ACHN (cell line): ENCODE measurements at places on chromosomes 2 and 18.

DNA sequence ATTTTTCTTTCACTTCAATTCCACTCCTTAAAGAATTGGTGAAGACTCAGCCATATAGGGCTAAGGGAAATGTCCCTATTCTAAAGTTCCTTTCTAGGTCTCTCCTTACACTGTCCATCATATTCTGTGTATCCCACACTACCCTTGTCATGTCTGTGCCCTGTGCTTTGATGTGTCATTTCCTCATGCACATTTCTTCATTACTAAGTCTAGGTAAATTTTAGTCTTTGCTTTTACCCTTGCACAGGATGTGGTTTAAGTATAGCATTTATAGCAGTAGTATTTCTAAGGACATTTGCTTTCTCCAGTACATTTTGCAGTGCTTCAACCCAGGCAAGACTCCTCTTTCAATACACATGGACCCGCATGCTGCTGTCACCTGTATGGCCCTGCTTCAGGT lies 221.5 kb upstream of the ACVR2A start:
- DNase-seq = no peak

- no peak for DNase-seq
These were observed 139.2 kb downstream of the DYM start for GRCh38 chr18:49321271-49321670.

GRCh38 chr2:196747400-196747799 lies 52.1 kb downstream of the GTF3C3 start:
- no peak for DNase-seq

- no peak for DNase-seq
These were observed 266.0 kb downstream of the SH3BP4 start for GRCh38 chr2:235217846-235218245.

DNA sequence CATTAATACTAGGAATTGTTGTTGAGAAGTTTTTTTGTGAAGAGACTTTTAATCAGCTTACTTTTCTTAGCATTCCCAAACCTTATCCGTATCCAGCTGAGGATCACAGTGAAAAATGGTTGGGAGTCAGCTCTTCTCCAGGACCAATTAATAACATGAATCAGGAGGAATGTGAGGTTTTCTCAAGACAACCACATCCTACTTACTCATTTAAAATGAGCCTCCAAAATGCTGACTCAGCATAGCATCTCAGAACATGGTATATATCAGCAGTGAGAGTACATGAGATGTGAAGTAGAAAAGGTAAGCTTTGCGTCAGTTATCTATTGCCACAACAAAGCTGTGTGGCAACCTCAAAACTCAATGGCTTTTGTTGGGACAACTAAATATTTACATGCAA lies 140.3 kb downstream of the NRP2 start:
- no peak for DNase-seq

DNA sequence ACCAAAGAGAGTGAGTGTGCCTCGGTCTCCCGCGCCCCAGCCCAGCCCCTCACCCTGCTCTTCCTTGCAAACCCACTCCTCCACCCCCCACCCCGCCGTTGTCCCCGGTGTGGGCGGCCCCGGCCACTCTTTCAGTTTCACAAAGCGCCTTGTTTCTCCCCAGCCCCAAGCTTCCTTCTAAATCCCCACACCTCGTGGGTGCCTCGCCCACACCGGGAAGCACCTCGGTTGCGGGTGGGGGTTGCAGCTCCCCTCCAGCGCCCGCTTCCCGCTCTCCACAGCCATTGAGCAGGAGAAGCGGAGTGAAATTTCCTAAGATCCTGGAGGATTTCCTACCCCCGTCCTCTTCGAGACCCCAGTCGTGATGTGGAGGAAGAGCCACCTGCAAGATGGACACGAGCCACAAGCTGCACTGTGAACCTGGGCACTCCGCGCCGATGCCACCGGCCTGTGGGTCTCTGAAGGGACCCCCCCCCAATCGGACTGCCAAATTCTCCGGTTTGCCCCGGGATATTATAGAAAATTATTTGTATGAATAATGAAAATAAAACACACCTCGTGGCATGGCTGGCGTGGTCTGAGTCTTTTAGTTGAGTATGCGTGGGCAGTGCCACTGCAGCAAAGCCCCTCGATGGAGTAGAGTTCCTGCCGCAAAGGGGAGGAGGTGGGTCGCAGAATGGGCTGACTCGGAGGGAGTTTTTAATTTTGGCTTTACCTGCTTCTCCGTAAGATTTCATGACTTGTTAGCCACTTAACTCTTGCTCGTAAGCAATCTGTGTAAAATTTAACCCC lies 848 bp downstream of the TMSB10 start:
- DNase-seq = no peak

DNA sequence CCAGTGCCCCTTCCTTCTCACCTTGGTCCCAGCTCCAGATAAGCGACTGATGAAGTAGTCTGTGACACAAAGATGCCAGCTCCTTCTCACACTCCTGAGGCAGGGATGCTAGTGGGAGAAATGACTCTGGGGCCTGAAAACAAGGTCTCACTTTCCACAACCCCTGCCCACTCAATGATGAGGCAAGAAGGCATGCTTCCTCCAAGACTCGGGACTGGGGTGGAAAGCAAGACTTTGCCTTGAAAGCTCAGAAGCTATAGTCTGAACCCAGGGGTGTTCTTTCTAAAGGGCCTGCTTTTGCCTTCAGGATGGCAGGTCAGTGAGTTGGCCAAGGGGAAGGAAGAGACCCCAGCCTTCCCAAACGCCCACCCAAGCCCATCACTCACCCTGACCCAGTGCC lies 1.4 kb downstream of the CCDC142 start:
- DNase-seq = no peak
